ENCODE measurements at places on chromosomes 2 and 18.

GRCh38 chr2:104874230-104874629 is 20.3 kb downstream of the POU3F3 start:
- DNase-seq: no peak

GRCh38 chr18:10312326-10313015 is 142.0 kb upstream of the APCDD1 start:
- DNase-seq: no peak

DNA sequence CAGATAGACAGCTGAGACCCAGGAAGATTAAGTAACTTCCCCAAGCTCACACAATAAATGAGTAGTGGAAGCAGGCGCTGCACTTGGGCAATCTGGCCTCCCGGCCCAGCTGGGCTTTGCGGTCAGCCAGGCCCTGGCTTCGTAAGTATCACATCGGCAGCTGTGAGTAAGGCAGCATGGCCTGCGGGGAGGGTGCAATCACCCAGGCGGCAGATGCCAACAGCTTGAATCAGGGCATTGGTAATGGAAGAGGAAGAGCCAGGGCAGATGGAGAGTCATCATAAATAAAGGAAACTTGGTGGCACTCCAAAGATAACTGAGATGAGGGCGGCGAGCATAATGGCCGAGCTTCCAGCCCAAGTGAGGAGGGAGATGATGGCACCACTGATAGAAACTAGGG is 217.9 kb upstream of the PID1 start:
- DNase-seq: no peak

GRCh38 chr2:178194600-178195389 is 483 bp downstream of the OSBPL6 start:
- DNase-seq: peak; percentile 61

- DNase-seq: no peak
Observed at GRCh38 chr18:55953326-55953725, 365.3 kb upstream of the TCF4 start.

DNA sequence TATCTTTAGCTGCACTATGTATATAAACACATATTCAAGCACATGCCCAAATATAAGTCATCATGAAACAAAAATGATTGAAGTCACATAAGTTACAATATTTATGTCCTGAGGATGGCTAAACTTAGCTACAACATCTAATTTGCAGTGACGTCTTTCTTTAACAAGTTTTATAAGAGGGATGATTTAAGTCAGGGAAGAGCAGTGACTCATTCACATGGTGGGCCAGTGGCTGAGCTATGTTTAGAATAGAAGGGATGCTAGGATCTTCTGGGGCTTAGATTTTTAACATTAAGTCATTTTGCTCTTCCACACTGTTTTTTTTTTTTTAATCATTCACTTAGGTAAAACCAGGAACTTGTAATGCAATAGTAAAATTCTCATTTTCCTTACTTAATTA is 22.3 kb downstream of the ADCYAP1 start:
- no peak for DNase-seq

GRCh38 chr2:101893681-101894381 is 97.9 kb upstream of the IL1R2 start:
- no peak for DNase-seq

GRCh38 chr18:76850112-76850511 is 27.8 kb downstream of the ZNF236 start:
- DNase-seq: no peak

GRCh38 chr2:206378835-206379234 is 64.5 kb upstream of the ADAM23 start:
- no peak for DNase-seq

- no peak for DNase-seq
Observed at GRCh38 chr2:1891971-1892486, 147.7 kb upstream of the PXDN start.

- no peak for DNase-seq
Observed at GRCh38 chr2:121002597-121002996, 266.9 kb downstream of the GLI2 start.

- no peak for DNase-seq
Observed at GRCh38 chr2:119888680-119889079, 124.2 kb upstream of the EPB41L5 start.
